ENCODE measurements at places on chromosomes 11 and 22.

GRCh38 chr22:44336962-44337677, 24.4 kb upstream of the SHISAL1 start:
- H3K4me3 ChIP-seq, result no peak overlapping the region
- peaks cover 46% of the 10 kb centered on the region for H3K27me3 ChIP-seq
- peaks cover 3% of the 10 kb centered on the region for H3K4me1 ChIP-seq

DNA sequence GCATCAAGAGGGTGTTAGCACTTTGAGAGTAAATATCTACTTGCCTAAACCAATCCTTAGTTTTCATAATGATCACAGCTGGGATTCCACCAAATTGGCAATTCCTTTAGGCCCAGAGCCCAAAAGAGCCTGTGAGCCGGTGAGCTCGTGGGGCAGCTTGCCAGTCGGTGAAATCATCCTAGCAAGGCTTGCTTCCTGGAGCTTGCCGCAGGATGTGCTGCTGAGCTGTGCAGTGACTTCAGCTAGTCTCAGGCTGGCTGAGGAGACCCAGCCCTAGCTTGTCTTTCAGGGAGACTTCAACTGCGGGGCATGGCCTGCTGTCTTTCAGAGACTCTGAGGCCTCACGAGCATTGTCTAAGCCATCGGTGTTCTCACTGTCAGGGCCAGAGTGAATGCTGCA, 73.6 kb upstream of the SUSD2 start:
- H3K36me3 ChIP-seq, result no peaks in the 10 kb centered on the region
- H3K4me3 ChIP-seq, result no peak overlapping the region
- H3K4me1 ChIP-seq, result no peaks in the 10 kb centered on the region
- no peak overlapping the region for H3K27ac ChIP-seq
- no peak for DNase-seq
- H3K27me3 ChIP-seq, result no peaks in the 10 kb centered on the region

GRCh38 chr11:126277780-126278179, 5.1 kb upstream of the TIRAP start:
- no peak overlapping the region for H3K27ac ChIP-seq
- H3K27me3 ChIP-seq, result no peaks in the 10 kb centered on the region
- no peak overlapping the region for H3K4me3 ChIP-seq
- H3K4me1 ChIP-seq, result peaks cover 15% of the 10 kb centered on the region

- H3K4me3 ChIP-seq, result no peak overlapping the region
- H3K4me1 ChIP-seq, result peaks cover 18% of the 10 kb centered on the region
- H3K27me3 ChIP-seq, result no peaks in the 10 kb centered on the region
- H3K36me3 ChIP-seq, result no peaks in the 10 kb centered on the region
- H3K27ac ChIP-seq, result no peak overlapping the region
Measured at GRCh38 chr22:22959147-22959827, 71.7 kb downstream of the IGLL5 start.

DNA sequence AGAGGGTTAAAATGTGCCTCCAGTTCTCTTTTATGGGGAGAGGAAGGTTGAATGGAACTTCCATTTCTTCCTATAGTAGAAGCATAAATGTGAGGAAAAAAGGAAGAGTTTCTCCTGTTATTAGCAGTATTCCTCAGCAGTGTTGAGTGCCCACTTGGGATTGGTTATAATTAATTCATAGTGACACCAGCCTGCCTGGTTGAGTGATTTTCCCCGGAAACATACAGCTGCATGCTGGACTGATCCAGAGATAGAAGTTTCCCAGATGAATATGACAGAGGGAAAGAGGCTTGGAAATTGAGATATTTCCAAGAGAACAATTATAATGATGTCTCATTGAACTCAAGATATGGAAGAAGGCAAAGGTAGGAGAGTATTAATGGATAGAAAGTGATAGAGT, 28.3 kb downstream of the RAB39A start:
- H3K27me3 ChIP-seq, result no peaks in the 10 kb centered on the region
- no peak overlapping the region for H3K4me3 ChIP-seq
- no peaks in the 10 kb centered on the region for H3K36me3 ChIP-seq
- no peak for DNase-seq
- no peaks in the 10 kb centered on the region for H3K4me1 ChIP-seq

- no peak for DNase-seq
- H3K27ac ChIP-seq, result no peak overlapping the region
- peaks cover 3% of the 10 kb centered on the region for H3K27me3 ChIP-seq
- peaks cover 13% of the 10 kb centered on the region for H3K4me1 ChIP-seq
- H3K4me3 ChIP-seq, result no peak overlapping the region
Measured at GRCh38 chr22:38845004-38845740, 1.3 kb upstream of the NPTXR start.

DNA sequence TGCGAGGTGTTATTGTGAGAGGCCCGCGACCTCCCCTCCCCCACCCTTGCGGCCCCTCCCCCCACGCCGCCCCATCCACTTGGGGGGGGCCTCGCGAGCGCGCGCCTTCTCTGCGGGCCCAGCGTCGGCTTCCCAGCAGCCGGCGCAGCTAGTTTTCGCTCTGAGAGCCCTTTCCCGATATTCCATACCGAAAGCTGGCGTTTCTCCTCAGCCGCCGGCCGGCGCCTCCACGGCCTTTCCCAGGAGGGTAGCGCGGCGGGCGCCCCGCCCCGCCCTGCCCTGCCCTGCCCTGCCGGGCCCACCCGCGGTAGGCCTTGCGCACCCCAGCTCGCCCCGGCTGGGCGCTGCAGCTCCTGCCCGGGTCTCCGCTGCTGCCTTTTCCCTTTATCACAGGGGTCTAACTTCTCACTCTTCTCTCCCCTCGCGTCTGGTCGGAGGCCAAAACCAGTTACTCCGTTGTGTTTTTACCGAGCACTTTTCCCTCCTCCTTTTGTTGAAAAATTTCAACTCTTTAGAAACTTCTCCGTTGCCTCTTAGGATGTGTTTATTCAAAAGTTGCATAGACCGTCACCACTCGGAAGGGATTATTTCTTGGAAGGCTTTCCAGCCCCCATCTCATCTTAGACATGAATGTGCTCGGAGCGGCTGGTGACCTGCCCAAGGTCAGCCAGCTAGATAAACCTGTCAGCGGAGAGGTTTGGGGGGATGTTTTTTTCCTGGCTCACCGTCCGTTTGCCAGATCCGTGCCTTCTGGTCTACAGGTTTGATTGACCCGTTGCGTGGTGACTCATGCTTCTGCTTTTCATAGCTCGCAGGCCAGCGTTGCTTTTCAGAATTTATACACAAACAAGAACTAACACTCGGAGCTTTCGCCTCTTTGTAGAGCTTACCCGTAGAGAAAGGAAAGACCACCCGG, 648 bp downstream of the PAFAH1B2 start:
- DNase-seq, result peak; percentile 65
- peak overlapping the region; percentile 85 for H3K4me3 ChIP-seq
- no peaks in the 10 kb centered on the region for H3K27me3 ChIP-seq
- H3K27ac ChIP-seq, result peak overlapping the region; percentile 80
- H3K36me3 ChIP-seq, result no peaks in the 10 kb centered on the region

DNA sequence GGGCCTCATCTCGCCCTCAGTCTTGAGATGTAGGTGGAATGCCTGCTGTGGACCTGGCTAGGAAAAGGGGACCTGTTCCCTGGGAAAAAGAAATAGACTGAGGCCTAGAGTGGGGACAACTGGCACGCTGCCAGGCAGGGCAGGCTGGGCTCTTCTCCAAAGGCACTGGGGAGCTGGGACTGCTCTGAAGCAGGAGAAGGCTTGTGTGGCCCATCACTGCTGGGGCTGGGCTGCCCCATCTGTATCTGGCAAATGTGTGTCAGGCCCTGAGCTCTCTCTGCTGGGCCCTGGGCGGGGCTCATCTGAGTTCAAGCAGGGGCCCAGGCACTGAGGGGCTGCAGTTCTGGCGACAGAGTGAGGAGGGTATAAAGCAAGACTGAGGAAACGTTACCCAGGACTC, 32.9 kb downstream of the ARVCF start:
- no peak for DNase-seq
- H3K36me3 ChIP-seq, result no peaks in the 10 kb centered on the region
- no peak overlapping the region for H3K27ac ChIP-seq
- no peaks in the 10 kb centered on the region for H3K27me3 ChIP-seq
- peaks cover 10% of the 10 kb centered on the region for H3K4me1 ChIP-seq

DNA sequence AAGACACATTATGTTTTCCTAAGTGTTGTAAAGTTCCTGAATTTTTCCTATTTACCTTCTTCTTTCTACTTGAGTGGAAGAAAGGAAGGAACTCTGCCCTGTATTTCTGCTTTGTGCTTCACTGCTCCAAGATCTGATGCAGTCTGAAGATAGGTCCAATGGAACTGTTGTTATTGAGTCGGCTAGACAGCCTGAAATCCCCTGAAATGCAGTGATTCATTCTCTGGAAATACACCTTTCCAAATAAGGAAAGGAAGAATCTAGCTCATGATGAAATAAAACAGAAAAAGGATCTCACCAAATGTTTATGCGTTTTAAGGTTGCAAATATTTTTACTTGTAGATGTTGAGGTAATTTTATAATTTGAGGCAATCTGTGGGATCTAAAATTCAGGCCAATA, 322.8 kb downstream of the GUCY1A2 start:
- no peak overlapping the region for H3K4me3 ChIP-seq
- no peaks in the 10 kb centered on the region for H3K4me1 ChIP-seq
- no peak overlapping the region for H3K27ac ChIP-seq
- no peaks in the 10 kb centered on the region for H3K36me3 ChIP-seq
- no peaks in the 10 kb centered on the region for H3K27me3 ChIP-seq

DNA sequence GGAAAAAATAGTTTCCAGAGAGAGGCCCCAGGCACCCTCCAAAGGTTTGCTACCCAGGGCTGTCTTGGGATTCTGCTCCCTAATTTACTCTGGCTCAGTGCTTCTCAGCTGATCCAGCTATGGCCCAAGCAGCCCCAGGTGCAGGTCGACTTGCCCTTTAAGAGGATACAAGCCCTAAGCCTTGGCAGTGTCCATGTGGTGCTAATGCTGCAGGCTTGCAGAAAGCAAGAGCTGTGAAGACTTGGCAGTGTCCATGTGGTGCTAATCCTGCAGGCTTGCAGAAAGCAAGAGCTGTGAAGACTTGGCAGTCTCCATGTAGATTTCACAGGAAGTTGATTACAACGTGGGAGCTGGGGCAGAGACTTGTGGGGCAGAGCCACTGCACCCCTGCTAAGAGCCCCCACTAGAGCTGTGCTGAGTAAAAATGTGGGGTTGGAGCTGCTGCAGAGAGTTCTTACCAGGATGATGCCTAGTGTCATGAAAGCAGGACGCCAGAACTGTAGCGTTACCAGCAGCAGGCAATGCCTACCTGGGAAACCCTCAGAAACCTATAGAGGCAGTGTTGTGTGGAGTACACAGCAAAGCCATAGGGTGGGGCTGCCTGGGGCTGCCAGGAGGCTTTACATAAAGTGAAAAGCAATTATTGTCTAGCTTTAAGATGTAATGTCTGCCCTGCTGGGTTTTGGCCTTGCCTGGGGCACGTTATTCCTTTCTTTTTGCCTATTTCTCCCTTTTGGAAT, 16.1 kb upstream of the OR52K1 start:
- no peak overlapping the region for H3K27ac ChIP-seq
- H3K36me3 ChIP-seq, result no peaks in the 10 kb centered on the region
- no peak for DNase-seq
- H3K4me1 ChIP-seq, result no peaks in the 10 kb centered on the region

- H3K36me3 ChIP-seq, result no peaks in the 10 kb centered on the region
- no peak for DNase-seq
- no peaks in the 10 kb centered on the region for H3K4me1 ChIP-seq
Measured at GRCh38 chr11:45658292-45658991, 7.0 kb downstream of the CHST1 start.

DNA sequence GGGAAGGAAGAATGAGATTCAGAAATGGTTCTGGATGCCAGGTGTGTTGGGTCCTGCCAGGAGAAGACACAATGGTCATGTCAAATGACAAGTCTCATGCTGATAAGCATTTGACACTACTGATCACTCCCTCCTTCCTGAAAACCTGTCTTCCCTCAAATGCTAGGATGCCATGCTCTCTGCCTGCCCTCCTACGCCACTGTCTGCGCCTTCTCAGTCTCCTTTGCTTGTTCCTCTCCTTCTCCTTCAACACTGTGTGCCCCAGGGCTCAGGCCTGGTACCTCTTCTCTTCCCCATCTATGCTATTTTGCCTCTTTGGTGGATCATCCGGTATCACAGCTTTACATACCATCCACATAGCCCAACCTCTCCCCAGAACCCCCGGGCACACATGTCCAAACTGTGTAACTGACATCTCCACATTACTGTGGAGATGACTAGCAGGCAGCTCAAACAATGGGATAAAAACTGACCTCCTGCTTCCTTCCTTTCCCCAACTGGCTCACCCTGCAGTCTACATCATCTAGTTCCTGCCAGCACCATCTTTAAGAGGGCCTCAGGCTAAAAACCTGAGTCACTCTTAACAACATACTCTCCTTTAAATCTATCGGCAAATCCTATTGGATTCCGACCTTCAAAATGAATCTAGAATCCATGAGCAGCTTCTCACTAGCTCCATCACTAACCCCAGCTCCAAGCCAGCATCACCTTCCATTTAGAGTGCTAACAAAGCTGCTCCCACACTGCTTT, 8.2 kb downstream of the AP1B1 start:
- DNase-seq, result no peak
- H3K27me3 ChIP-seq, result no peaks in the 10 kb centered on the region
- peaks cover 58% of the 10 kb centered on the region for H3K4me1 ChIP-seq

GRCh38 chr11:121105481-121106195, 4.6 kb downstream of the TECTA start:
- H3K4me3 ChIP-seq, result no peak overlapping the region
- no peaks in the 10 kb centered on the region for H3K27me3 ChIP-seq
- no peaks in the 10 kb centered on the region for H3K36me3 ChIP-seq
- DNase-seq, result no peak

GRCh38 chr22:39518996-39519680, 1.2 kb upstream of the ATF4 start:
- peak overlapping the region; percentile 100 for H3K4me3 ChIP-seq
- peaks cover 39% of the 10 kb centered on the region for H3K4me1 ChIP-seq
- H3K27ac ChIP-seq, result peak overlapping the region; percentile 95
- no peak for DNase-seq
- no peaks in the 10 kb centered on the region for H3K36me3 ChIP-seq

DNA sequence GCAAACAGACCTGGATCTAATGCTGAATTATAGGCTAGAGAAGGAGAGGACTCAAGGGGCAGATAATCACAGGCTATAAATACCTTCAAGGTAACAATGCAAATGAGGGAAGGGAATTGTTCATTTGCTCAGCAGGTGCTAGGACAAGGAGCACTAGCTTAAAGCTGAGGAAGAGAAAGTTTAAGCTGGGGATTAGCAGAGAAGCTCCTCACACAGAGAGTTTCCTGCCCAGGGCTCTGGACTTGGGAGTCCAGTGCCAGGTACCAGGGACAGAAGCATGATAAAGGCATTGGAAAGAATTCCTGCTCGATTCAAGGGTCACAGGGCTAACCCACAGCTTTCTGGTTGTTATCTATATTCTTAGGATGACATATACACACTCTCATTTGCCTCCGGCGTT, 509.9 kb downstream of the NTM start:
- DNase-seq, result no peak
- no peak overlapping the region for H3K27ac ChIP-seq
- no peaks in the 10 kb centered on the region for H3K36me3 ChIP-seq
- H3K4me1 ChIP-seq, result no peaks in the 10 kb centered on the region
- H3K4me3 ChIP-seq, result no peak overlapping the region

DNA sequence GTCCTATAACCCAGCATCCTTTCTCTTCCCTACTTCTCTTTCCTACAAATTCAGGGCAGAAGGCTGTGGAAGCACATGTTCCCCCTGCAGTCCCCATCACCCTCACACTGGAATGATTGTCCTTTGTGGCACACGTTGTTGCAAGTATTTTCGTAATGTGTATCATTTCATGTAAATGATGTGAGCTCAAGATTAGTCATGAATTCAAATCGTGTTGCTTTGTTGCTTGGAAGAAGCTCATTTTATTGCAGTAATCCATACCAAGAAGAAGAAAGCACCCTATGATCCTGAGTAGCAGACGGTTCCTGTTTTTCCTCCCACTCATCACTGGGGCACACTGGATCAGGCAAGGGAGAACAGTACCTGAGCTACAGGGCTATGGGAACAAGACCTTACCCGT, 173.4 kb downstream of the NCAM1 start:
- no peak overlapping the region for H3K4me3 ChIP-seq
- no peak overlapping the region for H3K27ac ChIP-seq
- peaks cover 4% of the 10 kb centered on the region for H3K27me3 ChIP-seq

Measured in B cell (primary cell).